Effector memory CD4-positive, alpha-beta T cell (primary cell): ENCODE measurements at places on chromosomes 2 and 18.
A peak's percentile ranks its signal among the peaks of the same experiment; 100 is the strongest.

- DNase-seq = no peak
Measured at GRCh38 chr2:24026233-24026632, 16.3 kb downstream of the MFSD2B start.

GRCh38 chr2:36354811-36355150, 797 bp upstream of the CRIM1 start:
- DNase-seq = no peak

DNA sequence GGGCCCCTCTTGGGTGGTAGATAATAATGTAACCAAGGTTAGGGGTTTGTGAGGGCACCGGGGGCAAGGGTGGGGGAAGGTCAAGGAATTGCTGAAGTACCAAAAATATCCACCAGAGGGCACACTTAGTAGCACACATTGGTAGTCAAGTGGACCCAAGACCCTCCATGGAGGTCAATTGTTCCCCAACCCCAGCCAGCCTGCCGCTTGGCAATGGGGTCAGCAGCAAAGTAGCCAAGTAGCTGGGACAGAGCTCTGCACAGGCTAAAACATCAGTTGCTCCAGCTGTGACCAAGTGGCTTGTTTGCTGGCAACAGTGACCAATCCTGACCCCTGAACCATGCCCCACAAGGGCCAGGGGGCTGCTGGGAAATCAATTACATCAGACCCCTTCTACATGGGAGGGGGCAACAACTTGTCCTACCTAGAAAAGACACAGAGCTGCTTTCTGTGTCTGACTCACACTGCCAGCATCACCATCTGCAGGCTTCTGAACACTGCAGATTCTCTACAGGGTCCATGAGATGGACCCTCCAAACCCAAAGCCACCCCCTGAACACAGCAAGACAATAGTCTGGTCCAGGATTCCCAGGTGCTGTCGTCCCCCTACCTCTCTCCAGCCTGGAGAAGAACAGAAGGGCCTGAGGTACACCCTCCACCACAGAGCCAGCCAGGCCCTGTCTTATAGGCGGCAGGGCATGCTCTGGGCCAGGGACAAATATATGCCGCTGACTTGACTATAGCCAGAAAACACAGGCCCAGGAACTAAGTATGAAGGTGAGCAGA, 76.0 kb downstream of the EMX1 start:
- DNase-seq = peak; percentile 24

- DNase-seq = no peak
Measured at GRCh38 chr2:219250049-219250781, 2.8 kb upstream of the TUBA4B start.

DNA sequence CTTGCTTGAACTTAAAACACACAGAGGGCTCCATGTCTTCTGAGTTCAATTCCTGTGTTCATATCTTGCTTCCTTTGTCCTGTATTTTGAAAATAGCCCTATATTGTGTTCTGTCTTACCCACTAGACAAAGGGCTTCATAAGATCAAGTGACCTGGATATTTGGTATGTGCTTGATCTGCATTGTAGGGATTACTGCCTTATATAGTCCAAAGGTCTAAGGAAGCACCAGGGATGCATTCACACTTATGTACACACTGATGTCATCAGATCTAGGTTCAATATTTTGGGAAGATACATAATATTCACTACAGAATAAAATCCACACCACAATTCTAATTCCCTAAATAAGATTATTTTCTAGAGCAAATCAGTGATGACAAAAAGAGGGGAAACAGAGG, 278.0 kb upstream of the KYNU start:
- DNase-seq = no peak
